Brain (organoid and tissue), 16 donors: ENCODE measurements at places on chromosomes 12 and 14. TPM values are rescaled to one million over a fixed set of nuclear protein-coding genes. Genes with fewer than 3 reads are reported as not detected.

The TMTC1 gene
- polyA plus RNA-seq = 5.4 TPM

The KCNMB4 gene
- polyA plus RNA-seq = 18.3 TPM

The PIANP gene
- polyA plus RNA-seq = 63.9 TPM

The HOXC6 gene
- not detected for polyA plus RNA-seq

The GMFB gene
- polyA plus RNA-seq = 17.2 TPM

The RNFT2 gene
- 16.3 TPM for polyA plus RNA-seq

The SFSWAP gene
- polyA plus RNA-seq = 24.9 TPM

The BEST3 gene
- 5.9 TPM for polyA plus RNA-seq
